Transverse colon (tissue), 4 donors: ENCODE measurements at places on chromosomes 7 and 10. TPM values are rescaled to one million over a fixed set of nuclear protein-coding genes. Genes with fewer than 3 reads are reported as not detected.

ELMO1 gene
- 120 TPM for total RNA-seq

CFAP70 gene
- 1.2 TPM for total RNA-seq

HSPA12A gene
- 6.4 TPM for total RNA-seq

CFAP69 gene
- 3.4 TPM for total RNA-seq

- H3K27me3 ChIP-seq: no peaks in the 10 kb centered on the region
- H3K4me3 ChIP-seq: no peak overlapping the region
- H3K4me1 ChIP-seq: peaks cover 2% of the 10 kb centered on the region
- no peaks in the 10 kb centered on the region for H3K36me3 ChIP-seq
Observed at GRCh38 chr10:113967126-113967525, 76.5 kb upstream of the ADRB1 start.

- no peaks in the 10 kb centered on the region for H3K4me1 ChIP-seq
- DNase-seq: no peak
- no peak overlapping the region for H3K27ac ChIP-seq
- H3K27me3 ChIP-seq: no peaks in the 10 kb centered on the region
Observed at GRCh38 chr10:61318429-61318828, 134.8 kb downstream of the TMEM26 start.

DNA sequence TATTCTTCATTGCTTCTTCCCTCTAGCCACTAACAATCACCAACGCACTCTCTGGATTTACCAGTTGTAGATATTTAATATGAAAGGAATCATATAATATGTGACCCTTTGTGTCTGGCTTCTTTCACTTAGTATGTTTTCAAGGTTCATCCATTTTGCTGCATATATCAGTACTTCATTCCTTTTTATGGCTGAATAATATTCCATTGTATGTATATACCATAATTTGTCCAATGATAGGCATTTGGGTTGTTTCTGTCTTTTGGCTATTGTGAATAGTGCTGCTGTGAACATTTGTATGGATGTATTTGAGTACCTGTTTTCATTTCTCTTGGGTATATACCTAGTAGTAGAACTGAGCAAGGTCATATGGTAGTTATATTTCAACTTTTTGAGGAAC lies 7.3 kb downstream of the AKAP9 start:
- no peaks in the 10 kb centered on the region for H3K36me3 ChIP-seq
- no peak overlapping the region for H3K4me3 ChIP-seq
- no peaks in the 10 kb centered on the region for H3K4me1 ChIP-seq
- no peak overlapping the region for H3K27ac ChIP-seq
- H3K27me3 ChIP-seq: no peaks in the 10 kb centered on the region
- DNase-seq: no peak

DNA sequence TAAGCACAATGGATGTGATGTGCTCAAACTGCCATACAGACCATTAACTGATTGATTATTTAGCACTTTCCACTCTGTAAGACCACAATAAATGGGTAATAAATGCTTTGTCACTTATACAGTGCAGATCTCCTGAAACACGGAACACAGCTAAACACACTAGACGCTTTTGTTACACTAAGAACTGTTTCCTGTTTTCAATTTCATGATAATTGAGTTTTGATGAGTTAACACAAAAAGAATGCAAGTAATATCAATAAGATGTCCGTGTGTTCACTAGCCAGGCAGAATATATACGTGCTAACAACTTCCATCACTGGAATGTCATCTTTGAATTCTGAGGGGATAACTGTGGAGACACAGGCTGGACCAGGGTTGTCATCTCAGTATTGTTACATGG lies 178.8 kb downstream of the SKAP2 start:
- H3K27ac ChIP-seq: no peak overlapping the region
- H3K27me3 ChIP-seq: no peaks in the 10 kb centered on the region
- no peaks in the 10 kb centered on the region for H3K36me3 ChIP-seq
- H3K4me3 ChIP-seq: no peak overlapping the region
- no peak for DNase-seq

GRCh38 chr7:131143869-131144268 lies 183.8 kb upstream of the MKLN1 start:
- no peak overlapping the region for H3K27ac ChIP-seq
- H3K27me3 ChIP-seq: no peaks in the 10 kb centered on the region
- no peak overlapping the region for H3K4me3 ChIP-seq
- H3K4me1 ChIP-seq: no peaks in the 10 kb centered on the region
- no peaks in the 10 kb centered on the region for H3K36me3 ChIP-seq

- no peaks in the 10 kb centered on the region for H3K4me1 ChIP-seq
- H3K36me3 ChIP-seq: no peaks in the 10 kb centered on the region
- no peak for DNase-seq
- H3K27me3 ChIP-seq: peaks cover 40% of the 10 kb centered on the region
- H3K27ac ChIP-seq: no peak overlapping the region
- no peak overlapping the region for H3K4me3 ChIP-seq
Observed at GRCh38 chr7:1677206-1678080, 7.4 kb downstream of the ELFN1 start.

- no peaks in the 10 kb centered on the region for H3K27me3 ChIP-seq
- no peak for DNase-seq
- H3K4me1 ChIP-seq: no peaks in the 10 kb centered on the region
- no peak overlapping the region for H3K27ac ChIP-seq
- H3K36me3 ChIP-seq: no peaks in the 10 kb centered on the region
- no peak overlapping the region for H3K4me3 ChIP-seq
Observed at GRCh38 chr7:55348502-55348901, 16.6 kb upstream of the LANCL2 start.

GRCh38 chr7:79494046-79494445 lies 40.6 kb upstream of the MAGI2 start:
- H3K27ac ChIP-seq: no peak overlapping the region
- no peaks in the 10 kb centered on the region for H3K36me3 ChIP-seq
- H3K27me3 ChIP-seq: no peaks in the 10 kb centered on the region
- H3K4me3 ChIP-seq: no peak overlapping the region

DNA sequence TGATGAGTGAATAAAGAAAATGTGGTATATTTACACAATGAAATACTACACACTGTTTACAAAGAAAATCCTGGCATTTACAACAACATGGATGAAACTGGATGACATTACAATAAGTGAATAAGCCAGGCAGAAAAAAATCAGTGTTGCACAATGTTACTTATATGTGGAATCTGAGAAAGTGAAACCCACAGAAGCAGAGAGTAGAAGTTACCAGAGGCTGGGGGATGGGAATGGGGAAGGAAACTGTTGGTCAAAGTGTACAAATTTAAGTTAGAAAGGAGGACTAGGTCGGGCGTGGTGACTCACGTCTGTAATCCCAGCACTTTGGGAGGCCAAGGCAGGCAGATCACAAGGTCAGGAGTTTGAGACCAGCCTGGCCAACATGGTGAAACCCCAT lies 538.5 kb upstream of the MKI67 start:
- H3K4me1 ChIP-seq: peaks cover 5% of the 10 kb centered on the region
- H3K4me3 ChIP-seq: no peak overlapping the region
- no peak overlapping the region for H3K27ac ChIP-seq
